ENCODE measurements at places on chromosomes 12 and 14.

DNA sequence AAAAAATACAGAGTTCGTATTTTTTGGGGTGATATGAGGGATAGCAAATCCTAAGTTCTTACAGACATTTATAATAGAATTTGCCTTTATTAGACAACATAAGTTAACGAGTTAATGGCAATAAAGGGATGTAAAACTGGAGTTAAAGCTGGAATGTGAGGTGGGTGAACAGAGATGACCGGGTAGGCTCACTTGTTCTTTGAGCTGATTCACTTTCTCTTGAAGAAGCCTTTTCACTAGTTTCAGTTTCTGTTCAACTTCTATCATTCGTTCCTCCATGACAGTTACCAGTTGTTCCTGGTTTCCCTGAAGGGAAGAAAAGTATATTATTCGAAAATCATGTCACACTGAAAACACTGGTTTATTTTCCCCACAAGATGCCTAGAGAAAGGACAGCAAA lies 57.7 kb upstream of the SAV1 start:
- DNase-seq = no peak

GRCh38 chr12:110721570-110721969 lies 21.1 kb downstream of the PPP1CC start:
- DNase-seq = no peak

DNA sequence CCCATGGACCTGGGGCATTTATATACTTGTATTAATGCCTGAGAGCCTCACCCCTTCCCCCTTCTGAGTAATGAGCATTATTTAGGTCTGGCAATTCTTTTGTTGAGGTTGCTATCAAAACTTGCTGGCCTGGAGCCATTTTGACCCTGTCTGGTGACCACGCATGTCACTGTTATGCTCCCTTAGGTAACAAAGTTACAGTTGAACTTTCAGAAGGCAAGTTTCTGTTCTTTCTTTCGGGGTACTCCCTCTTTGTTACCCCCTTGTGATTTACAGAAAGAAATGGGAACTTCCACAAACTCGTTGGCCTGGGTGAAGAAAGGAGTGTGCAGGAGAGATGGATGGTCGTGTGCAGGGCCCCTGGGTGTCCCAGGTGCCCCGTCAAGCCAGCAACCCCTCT lies 305.4 kb downstream of the DPF3 start:
- DNase-seq = no peak

- no peak for DNase-seq
These were observed 1205.3 kb downstream of the GALC start for GRCh38 chr14:86787717-86788116.

GRCh38 chr12:108484431-108484830 lies 30.6 kb upstream of the FICD start:
- no peak for DNase-seq

DNA sequence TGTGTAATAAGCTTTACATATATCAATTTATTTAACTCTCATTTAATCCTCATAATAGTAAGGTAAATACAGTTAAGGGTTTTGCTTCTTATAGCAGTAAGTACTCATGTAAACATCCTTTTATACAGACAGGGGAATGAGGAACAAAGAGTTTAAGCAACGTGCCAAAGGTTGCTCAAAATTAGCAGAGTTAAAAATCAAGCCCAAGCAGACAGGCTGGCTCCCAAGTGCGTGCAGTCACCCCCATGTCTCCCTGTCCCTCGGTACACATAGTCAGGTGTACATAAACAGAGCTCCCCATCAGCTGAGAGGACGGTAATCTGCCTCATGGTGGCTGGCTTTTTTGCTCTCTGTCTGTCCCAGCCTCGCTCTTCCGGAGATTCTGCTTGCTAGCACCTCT lies 126.4 kb downstream of the DERA start:
- DNase-seq = no peak

GRCh38 chr12:89760783-89761182 lies 52.1 kb upstream of the ATP2B1 start:
- DNase-seq = no peak

GRCh38 chr14:21168055-21168454 lies 12.2 kb upstream of the OR5AU1 start:
- no peak for DNase-seq

DNA sequence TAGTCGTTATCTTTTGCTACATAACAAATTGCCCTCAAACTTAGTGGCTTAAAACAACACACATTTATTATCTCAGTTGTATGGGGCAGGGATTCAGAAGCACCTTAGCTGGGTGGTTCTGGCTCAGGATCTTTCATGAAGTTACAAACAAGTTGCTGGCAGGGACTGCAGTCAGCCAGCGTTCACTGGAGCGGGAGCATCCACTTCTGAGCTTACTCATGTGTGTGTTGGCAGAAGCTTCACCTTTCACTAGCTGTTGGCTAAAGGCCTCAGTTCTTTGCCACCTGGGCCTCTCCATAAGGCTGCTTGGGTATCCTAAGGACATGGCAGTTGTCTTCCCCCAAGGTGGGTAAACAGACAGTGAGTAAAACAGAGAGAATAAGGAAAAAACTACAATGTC lies 365.7 kb downstream of the RPS29 start:
- peak; percentile 8 for DNase-seq

Measured in astrocyte of the cerebellum (primary cell).